SK-N-MC (cell line): ENCODE measurements at places on chromosomes 4 and X.

DNA sequence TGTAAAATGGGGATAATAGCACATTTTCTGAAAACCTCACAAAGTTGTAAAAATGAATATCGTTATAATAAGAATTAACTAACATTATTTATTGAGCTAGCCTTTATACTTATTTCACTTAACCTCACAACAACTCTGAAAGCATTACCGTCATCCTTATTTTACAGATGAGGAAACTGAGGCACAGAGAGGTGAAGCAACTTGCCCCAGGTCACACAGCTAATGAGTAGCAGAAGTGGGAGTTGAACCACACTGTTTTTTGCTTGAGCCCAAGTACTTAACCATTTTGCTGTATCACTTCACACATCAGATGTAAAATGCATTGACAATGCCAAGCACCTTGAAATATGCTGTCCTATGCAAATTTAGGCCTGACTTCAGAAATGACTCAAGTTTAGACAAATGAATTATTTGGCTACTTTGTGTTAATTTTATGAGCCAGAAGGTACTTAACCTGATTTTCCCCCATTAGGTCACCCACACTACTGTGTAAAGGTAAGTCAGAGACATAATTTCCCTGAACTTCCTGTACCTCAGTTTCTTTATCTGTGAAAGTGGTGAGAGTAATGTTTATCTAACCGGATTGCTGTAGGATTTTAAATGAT, 23.1 kb downstream of the CD40LG start:
- no peak for DNase-seq

GRCh38 chrX:129577473-129577872, 37.4 kb downstream of the OCRL start:
- no peak for DNase-seq

GRCh38 chr4:48149827-48150370, 15.8 kb upstream of the TXK start:
- DNase-seq: no peak

DNA sequence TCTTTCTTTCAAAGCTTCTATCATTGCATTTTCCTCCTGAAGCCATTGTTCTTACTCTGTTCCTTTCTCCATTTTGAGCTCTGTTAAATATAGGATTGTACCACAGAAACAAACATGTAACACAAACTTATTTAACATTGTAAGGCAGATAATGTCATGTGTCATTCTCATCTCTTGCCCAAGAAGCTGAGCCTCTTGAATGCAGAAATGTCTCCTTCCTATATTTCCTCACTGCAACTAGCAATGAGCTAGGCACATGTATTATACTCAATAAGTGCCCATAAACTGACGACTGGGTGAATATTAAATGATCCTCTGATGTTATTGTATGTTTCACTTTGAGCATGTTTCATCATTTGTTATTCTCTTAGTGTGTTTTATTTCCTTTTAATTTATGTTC, 56.7 kb upstream of the SLC7A11 start:
- DNase-seq: no peak

DNA sequence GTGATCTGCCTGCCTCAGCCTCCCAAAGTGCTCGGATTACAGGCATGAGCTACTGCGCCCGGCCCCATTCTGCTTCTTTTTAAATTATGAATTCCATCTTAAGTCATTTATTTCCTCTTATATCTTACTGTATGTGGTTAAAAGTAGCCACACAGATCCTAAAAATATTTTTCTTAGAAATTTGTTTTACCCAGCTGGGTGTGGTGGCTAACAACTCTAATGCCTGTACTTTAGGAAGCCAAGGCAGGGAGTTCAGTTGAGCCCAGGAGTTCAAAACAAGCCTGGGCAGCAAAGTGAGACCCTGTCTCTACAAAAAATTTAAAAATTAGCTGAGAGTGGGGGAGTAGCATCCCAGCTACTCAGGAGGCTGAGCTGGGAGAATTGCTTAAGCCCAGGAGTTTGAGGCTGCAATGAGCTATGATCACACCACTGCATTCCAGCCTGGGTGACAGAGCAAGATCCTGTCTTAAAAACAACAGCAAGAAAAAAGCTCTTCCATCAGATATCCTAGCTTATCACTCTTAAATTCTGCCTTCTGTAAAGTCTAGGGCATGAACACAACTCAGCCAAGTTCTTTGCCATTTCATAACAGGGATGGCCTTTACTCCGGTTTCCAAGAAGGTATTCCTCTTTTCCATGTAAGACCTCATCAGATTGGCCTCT, 15.1 kb upstream of the AFF1 start:
- no peak for DNase-seq

GRCh38 chr4:41572956-41573355, 35.0 kb downstream of the LIMCH1 start:
- DNase-seq: no peak
